Brain (organoid and tissue), 16 donors: ENCODE measurements at places on chromosomes 16 and 17. TPM values are rescaled to one million over a fixed set of nuclear protein-coding genes. Genes with fewer than 3 reads are reported as not detected.

ITGAL gene
- polyA plus RNA-seq = 1.5 TPM

DNA sequence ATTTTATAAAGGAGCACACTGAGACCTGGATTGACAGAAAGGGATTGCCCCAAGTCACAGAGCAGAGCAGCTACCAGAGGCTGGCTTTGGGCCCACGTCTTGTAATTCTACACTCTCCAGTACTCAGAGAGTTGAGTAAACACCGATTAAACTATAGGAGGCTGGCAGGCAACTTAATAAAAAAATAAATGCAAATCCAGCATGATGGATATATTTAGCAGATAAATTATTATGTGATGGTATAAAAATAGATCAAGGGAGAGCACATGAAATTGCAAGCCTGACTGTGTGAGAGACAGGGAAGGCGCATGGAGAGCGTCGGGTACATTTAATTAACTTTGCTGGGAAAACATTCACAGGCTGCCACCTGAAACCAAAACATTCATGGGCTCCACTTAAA, 87.7 kb upstream of the CCL2 start:
- no peak for DNase-seq

PIRT gene
- polyA plus RNA-seq = 1.6 TPM

CHRNE gene
- 1.5 TPM for polyA plus RNA-seq

DNA sequence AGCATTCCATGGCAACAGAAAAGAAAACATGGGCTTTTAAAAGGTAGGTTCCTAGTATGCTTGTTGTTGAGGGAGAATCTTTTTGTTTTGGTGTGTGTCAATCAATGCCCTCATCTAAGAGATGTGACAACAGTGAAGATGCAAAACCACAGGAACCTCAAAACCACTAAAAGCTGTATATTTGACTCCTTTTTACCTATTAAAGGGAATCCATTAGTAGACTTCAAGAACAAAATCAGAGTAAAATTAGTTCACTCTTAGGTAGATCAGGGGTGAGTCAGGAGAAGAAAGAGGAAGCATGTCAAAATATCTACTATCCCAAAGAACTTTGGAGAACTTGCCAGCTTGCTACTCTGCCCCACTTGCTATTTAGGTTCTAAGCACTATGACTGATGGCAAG, 89.1 kb downstream of the CDK5R1 start:
- no peak for DNase-seq
